ENCODE measurements at places on chromosomes 3 and 15.

- DNase-seq: no peak
These were observed 8.3 kb upstream of the TASOR start for GRCh38 chr3:56691165-56692000.

- DNase-seq: no peak
These were observed 73.9 kb upstream of the KCNH8 start for GRCh38 chr3:19074257-19074900.

DNA sequence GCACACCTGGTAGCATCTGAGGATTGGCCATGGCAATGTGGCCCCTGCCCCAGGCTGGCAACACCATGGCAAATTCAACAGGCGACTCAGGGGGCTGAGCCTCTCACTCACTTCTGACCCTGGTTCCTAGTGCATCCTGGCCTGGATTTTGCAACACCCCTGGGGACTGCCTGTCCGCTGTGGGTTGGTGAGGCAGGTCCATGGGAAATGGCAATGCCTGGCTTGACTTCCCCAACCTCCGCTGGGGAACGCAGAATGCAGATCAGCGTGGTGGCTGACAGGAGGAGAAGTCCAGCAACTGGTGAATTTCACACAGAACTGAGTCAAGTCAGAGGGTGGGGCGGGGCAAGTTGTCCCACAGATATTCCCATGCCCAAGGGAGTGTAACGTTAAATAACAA, 3.9 kb upstream of the PSTPIP1 start:
- no peak for DNase-seq

GRCh38 chr3:158053386-158053785, 52.8 kb downstream of the SHOX2 start:
- DNase-seq: no peak

- no peak for DNase-seq
These were observed 82.2 kb upstream of the VEPH1 start for GRCh38 chr3:157585386-157585785.

- no peak for DNase-seq
These were observed 113.7 kb downstream of the MYO5A start for GRCh38 chr15:52414936-52415335.

- no peak for DNase-seq
These were observed 44.3 kb upstream of the CNTN6 start for GRCh38 chr3:1048558-1048957.

DNA sequence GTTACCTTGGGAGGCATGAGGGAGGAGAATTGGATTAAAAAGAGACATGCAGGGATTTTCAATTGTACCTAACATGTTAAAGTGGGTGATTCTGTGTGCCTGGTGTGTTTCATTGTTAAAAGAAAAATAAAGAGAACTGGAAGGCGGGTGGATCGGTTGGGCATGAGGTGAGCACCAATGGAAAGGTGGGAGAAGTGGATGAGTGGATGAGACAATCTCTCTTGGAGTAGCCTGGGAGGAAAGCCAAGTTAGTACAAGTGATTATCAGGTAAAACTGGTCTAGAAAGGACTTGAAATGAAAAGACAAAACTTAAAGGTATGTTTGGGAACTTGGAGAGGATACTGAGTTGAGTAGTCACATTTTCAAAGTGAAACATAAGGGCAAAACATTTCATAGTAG, 12.1 kb downstream of the VEPH1 start:
- no peak for DNase-seq

DNA sequence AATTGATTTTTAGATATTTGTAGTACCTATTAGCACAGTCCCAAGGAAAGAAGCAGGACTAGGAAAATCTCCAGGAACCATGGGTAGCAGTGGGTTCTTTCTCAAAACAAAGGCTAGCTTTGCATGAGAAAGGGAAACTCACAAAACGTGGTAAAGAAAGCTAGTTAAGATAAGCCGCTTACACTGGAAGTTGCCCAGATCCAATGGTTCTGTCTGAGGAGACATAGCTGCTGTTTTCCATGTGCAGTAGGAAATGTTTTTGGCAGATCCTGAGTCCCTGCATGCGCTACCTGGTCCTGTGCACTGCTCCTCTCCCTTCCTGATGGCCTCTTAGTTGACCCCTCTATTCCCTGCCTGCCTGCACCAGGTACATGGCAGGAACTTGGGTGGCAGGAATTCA, 60.4 kb downstream of the TFG start:
- DNase-seq: no peak

DNA sequence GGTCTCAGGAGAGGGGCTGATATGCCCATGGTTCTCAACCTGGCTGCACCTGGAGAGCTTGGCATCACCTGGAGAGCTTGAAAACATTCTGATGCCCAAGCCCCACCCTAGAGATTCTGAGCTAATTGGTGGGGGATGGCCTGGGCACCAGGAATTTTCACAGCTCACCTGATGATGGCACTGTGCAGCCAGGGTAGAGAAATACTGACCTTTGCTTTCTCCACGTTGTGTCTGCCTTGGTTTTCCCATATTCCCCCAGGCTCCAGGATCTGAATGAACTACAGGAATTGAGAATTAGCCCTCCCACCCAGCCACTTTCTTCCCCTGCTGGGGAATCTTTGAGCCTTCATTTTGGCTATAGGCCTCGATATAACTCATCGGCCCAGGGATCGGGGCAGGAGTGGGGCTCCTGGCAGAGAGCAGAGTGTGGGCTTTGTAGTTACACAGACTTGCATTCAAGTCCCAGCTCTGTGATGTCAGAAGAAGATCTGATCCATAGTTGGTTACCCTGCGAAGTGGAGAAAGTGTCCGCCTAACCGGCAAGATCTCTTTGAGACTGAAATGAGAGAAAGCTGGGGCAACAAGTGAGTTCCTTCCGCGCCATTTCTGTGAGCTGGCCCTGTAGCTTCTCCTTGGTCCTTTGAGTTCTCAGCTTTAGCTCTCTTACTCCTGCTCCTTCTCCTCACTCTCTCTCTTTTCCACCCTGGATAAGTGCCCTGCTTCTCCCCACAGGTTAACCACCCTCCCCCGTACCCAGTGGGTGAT, 33.1 kb upstream of the UBE2Q2 start:
- no peak for DNase-seq

- DNase-seq: no peak
These were observed 70.1 kb downstream of the CSNK1G1 start for GRCh38 chr15:64285871-64286270.

GRCh38 chr3:112512320-112512719, 13.0 kb upstream of the BTLA start:
- DNase-seq: no peak

DNA sequence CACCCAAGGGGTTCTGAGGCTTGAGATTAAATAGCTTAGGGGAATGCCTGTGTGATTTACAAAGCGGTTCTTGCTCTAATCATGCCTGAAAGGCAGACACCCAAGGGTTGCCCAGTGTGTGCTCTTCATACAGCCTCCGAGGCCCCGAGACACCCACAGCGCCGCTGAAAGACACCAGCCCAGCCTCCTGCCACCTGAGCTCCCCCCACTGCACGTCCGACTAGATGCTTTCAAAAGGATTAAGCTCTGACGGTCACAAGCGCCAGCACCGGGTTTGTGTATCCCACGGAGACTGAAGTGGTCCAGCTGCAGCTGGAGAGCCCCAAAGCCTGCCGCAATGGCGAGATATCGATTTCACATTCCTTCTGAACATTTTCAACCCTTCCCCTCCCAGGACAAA, 50.3 kb downstream of the SPATA12 start:
- no peak for DNase-seq

DNA sequence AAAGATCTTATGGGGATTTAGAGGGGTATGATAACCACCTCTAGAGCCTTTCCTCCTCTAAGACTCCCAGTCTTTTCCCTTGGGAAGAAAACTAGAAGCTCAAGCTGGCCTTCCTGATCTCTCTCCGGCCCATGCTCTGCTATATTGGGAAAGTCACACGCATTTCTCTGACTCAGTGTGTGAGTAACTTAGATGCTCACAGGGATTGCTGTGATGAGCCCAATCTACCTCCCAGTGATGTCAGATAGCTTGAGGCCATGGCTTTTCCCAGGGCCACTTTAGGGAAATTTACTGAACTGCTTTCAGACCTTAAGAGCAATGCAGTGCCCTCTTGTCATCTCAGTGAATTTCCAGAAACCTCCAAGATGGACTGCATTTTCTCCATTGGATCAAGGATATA, 8.6 kb upstream of the ST8SIA2 start:
- DNase-seq: no peak

- no peak for DNase-seq
These were observed 23.9 kb upstream of the NR2C2 start for GRCh38 chr3:14923476-14923875.

- DNase-seq: no peak
These were observed 6.5 kb downstream of the APEH start for GRCh38 chr3:49680493-49681231.

GRCh38 chr3:144362126-144362525, 390.5 kb downstream of the DIPK2A start:
- DNase-seq: no peak

DNA sequence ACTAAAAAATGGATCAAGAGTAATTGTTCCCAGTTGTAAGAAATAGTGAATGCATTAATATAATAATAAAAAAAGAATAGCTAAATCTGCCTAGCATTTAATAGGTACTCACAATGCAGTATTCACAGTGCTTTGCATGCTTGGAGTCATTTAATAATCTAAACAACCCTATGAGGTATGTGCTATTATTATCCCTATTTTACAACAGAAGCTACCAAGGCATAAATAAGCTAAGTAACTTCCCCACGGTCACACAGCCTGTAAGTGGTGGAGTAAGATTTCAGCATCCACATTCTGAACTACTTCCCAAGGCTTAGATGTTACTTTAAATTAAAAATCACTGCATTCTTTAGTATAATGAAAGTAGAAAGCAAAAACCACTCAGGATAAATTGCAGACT, 102.9 kb downstream of the PLCH1 start:
- DNase-seq: no peak

DNA sequence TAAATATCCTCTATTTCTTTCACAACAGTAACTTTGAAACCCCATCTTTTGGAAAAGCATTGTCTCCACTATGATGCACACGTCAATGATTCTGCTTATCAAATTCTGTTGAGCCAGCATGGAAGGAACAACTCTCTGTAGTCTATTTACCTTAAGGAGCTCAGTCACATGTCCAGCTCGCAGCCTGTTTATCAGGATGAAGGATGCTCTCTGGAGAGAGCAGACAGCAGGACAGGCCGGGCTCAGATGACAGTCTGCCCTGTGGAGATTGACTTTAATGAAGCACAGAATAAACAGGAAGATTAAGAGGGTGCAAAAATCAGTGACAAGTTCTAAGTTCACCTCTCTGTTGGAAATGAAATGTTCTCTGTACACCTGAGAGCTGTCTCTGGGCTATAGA, 30.6 kb upstream of the MNS1 start:
- no peak for DNase-seq

DNA sequence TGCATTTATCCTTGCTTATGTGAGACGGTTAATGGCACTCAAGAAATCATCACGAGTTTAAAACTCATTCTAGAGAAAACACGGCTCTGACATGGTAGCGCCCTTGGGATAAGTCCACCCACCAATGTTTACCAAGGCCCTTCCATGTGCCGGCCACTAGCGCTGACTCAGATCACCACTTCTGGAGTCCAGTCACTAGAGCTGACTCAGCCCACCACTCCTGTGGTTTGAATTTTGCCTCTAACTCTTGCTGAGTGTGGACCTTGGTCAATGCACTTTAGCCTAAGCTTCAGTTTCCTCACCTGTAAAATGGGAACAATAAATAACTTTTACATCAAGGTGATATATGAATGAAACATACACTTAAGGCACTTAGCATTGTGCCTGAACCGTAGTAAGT, 358.4 kb upstream of the PROK2 start:
- DNase-seq: no peak

DNA sequence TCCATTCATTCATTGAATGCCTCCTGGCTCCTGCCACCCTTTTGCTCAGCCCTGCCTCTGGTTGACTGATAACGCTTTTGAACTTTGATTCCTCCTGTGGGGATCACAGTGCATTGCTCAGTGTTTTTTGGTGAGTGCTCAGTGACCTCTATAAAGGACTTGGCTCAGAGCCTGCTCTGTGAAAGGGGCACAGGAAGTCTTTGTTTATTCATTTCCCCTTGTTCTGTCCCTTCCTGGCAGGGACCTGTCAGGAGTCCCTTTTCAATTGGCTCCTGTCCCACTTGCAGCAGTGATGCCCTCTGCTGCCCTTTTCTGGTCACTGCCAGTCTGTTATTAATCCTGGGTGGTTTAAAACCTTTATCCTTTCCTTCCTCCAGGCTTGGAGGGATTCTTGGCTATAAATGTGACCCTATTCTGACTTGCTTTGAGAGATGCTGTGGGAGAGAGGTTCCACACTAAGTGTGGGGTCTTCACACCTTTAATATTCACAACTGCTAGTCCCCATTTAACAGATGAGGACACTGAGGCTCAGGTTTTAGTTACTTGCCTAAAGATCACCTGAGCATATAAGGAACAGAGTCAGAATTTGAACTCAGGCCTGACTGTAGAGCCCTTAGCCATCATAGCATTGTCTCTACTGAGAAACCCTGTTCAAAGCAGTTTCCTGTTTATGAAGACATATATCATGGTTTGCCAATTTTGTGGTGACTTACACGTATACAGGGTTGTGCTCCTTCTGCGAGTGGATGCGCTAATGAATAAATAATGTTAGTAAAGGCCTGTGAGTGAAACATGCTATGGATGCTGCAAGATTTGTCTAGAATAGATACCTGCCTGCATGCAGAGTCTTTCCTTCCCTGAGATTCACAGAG, 23.2 kb upstream of the TATDN2 start:
- DNase-seq: peak; percentile 35

DNA sequence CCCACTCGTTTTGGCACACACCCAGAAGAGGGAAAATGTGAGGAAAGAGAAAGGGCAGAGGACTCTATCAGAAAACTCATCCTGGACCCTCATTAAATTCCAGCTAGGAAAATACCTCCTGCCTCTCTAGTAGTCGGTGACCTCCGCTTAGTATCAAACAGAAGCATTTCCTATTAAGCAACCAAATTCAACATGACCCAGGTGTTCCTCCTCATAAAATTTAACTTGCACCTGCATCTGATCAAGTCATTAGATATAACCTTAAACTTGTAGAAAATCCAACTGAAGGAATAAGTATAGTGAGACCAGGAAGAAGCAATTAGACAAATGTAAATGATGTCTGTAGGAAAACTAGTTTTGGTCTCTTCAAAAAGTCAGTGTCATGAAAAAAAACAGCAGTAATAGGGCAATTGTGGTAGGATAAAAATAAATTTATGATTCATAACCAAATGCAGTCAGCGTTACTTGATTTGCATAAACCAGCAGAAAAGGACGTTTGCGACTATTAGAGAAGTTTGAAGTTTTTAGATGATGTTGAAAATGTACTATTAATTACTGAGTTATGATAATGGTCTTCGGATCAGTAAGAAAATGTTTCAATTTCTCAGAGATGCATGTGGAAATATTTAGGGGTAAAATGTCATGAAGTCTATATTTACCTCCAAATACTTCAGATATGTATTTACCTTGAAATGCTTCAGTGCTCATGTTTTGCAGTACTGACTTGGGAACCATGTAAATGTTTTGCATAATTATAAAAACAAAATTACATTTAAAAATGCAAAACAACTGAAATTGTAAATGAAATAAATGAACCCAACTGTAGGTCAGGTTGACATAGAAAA, 44.6 kb downstream of the LDHAL6B start:
- no peak for DNase-seq

DNA sequence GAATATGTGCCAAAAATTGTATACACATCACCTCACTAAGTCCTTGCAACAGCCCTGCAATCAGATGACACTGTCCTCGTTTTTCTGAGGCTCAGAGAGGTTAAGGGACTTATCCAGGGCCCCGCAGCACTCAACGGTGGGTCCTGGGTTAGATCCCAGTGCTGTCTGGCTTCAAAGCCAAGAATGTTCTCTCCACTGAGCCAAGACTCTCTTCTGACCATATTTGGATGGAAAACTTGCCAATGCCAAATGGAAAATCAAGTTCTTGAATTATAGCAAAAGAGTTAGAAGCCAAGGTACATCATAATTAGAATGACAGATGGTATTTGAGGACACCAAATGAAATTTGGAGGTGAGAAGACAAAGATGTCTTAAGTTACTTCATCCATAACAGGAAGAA, 75.9 kb downstream of the NCEH1 start:
- DNase-seq: no peak

Measured in activated T-helper 1 cell treated with Interleukin-2 at 50 U/mL for 16 hours (primary cell).